ENCODE measurements at places on chromosomes 11 and 22. TPM values are rescaled to one million over a fixed set of nuclear protein-coding genes. Genes with fewer than 3 reads are reported as not detected.

Gene SLC22A6
- not detected for total RNA-seq

Gene SLC43A3
- 69.9 TPM for total RNA-seq

Gene ASRGL1
- total RNA-seq, result 0.20 TPM

Gene CLNS1A
- total RNA-seq, result 151 TPM

Gene LTBP3
- total RNA-seq, result 11.5 TPM

Gene LYVE1
- not detected for total RNA-seq

Gene HTR3B
- not detected for total RNA-seq

Gene TRPC6
- total RNA-seq, result 0.28 TPM

Gene MFNG
- total RNA-seq, result 4.2 TPM

DNA sequence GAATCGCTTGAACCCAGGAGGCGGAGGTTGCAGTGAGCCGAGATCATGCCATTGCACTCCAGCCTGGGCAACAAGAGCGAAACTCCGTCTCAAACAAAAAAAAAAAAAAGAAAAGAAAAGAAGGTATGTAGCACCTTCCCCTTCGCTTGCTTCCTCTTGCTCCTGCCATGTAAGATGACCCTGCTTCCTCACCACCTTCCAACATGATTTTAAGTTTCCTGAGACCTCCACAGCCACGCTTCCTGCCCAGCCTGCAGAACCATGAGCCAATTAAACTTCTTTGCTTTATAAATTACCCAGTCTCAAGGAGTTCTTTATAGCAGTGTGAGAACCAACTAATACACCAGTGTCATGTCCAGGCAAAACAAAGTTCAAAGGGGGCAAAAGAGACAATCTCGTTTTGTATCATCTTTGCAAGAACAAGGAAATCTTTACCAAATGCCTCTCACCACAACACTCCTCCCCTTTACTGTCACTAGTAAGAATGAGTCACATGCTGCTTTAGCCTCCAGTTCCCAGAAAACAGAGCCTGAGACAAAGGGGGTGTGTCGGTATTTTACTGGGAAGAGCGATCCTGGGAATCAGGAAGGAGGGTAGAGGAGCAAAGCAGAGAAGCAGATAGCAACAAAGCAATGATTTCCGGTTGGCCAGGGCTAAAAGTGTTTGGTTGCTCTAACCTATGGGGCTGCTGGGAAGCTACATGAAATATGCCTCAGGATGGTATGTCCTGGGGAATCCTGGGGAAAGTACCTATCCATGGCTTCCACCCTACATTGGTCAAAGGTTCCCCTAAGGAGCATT lies 10.5 kb upstream of the MCHR1 start:
- DNase-seq, result peak; percentile 93

DNA sequence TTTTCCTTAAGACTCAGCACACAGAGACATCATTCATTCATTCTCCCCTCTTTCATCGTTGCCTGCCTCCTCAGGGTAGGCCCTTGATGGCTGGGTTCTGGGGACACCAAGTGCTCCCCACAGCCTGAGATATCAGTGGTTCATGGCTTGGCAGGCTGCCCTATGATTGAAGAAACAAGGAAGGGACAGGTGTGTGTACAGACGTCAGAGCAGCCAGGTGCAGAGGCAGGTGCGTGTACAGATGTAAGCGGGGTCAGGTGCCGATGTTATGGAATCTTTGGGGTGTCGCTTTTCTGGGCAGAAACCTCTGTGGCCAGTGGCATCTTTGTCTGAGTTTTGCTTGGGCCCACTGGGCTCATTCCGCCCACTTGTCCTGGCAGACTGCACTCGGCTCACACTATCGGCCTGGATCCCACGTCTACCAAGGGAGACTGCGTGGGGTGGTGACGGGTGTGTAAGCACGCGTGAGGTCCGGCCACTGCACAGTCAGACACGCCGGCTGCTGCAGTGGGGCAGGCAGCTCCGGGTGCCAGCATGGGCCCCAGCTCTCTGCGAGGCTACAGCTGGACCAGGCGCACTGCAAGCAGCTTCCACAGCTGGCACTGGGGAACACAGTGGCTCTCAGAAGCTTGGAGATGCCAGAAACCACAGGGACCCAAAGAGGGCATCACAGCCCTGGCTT lies 20.9 kb upstream of the KIAA0930 start:
- DNase-seq, result no peak

DNA sequence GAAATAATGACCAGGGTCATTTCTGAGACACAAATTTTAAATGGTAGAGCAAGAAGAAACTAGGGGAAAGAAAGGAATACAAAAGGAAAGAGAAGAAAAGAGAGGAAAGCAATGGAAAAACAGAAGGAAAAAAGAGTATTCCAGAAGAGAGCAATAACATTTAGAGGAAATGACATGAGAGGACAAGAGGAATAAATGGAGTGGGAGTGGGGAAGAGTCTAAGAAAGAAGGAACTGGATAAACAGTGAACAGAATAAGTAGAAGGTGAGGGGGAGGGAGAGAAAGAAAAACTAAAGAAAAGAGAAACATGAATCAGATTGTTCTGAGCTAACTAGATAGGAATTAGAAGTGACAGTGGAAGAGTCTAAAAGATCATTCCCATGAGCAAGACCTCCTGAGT lies 28.4 kb downstream of the PRDM10 start:
- DNase-seq, result no peak

DNA sequence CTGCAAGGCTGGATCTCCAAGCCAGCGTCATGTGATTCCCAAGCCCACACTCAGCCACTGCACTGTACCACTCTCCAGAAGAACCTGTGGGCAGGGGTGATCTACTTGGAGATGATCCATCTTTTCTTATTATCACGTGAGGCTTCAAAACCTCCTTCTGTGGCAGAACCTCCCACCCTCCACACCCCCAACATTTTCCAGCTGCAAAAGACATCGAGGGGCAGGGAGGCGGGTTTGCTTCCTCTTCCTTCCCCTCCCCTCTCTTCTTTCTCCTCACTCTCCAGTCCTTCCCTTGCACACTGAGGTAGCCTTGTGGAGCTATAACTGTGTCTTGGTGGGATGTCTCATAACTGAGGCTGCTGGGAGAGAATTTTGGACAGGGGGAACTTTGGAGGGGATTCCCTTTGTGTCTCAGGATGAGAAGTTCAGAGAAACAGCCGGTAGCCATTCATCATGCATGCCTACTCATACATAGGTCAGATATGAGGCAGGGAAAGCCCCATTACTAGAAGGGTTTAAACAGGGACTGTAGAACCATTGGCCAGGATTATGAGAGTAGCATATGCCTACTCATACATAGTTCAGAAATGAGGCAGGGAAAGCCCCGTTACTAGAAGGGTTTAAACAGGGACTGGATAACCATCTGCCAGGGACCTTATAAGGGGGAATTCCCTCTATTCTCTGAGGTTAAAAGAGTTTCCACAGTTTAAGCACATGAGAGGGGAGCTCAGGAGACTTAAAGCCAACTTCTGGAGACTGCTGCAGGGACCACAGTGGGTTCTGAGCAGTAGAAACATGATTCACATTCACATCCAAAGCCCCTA lies 420.7 kb upstream of the CADM1 start:
- peak; percentile 86 for DNase-seq

GRCh38 chr11:72954860-72955259 lies 140.6 kb downstream of the ATG16L2 start:
- DNase-seq, result no peak

- DNase-seq, result no peak
Measured at GRCh38 chr11:35305670-35306382, 113.5 kb downstream of the SLC1A2 start.

DNA sequence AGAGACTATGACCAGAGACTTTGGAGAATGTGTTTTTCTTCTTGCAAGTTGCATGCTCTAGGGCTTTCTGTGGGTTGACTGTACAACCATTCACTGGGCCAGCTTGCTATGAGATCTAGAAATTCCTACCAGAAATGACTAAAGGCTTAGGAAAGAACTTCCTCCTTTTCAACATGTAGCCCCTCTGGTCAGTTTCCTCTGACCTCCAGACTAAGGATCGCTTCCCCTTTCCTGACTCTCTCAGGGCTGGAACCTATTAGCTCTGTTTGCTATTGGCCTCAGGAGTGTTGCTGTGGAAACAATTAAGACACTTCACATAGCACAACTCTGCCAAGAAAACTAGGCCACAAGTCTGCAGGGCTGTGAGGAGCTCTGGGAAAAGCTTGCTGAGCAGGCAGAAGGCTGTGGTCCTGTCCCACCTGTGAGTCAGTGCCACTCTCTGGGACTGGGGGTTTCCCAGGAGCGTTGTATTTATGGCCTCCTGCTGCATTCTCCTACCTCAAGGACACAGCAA lies 10.7 kb downstream of the CRY2 start:
- no peak for DNase-seq

DNA sequence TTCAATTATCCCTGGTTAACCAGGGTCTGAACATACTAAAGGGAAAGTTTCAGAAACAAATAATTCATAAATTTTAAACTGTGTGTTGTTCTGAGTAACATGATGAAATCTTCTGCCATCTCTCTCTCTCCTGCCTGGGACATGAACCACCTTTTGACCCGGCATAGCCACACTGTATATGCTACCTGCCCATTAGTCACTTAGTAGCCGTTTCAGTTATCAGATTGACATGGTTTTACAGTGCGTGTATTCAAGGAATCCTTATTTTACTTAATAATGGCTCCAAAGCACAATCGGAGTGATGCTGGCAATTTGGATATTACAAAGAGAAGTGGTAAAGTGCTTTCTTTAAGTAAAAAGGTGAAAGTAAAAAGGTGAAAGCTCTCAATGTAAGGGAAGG lies 227.1 kb upstream of the CCDC179 start:
- DNase-seq, result no peak

- DNase-seq, result no peak
Measured at GRCh38 chr11:76230392-76230791, 24.1 kb upstream of the WNT11 start.

DNA sequence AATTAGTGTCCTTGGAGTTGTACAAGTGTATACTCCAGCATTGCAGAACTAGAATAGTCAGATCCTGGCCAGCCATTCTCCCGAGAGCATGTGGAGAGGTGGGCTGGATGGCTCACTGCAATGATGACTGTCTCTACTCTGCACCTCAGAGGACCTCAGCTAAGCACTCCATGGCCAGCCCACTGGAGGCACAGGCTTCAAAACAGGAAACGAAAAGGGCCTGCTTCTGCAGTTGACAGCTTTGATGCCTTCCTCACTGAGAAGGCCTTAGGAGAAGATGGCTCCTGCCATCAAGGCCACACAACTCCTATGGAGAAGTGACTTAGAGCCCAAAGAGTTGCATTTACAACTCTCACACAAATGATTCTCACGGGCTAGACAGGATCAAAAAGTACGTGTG lies 9.1 kb downstream of the POLD4 start:
- no peak for DNase-seq

- DNase-seq, result peak; percentile 20
Measured at GRCh38 chr11:82776377-82776776, 42.7 kb upstream of the FAM181B start.
